Stimulated activated CD8-positive, alpha-beta memory T cell treated with anti-CD3 and anti-CD28 coated beads, Interleukin-4, amount 100 ng/mL, for 24 hours (primary cell): ENCODE measurements at places on chromosomes 7 and 10.

GRCh38 chr10:121078036-121078435, 226.9 kb downstream of the WDR11 start:
- DNase-seq, result no peak

- no peak for DNase-seq
These were observed 985.1 kb upstream of the LRRN3 start for GRCh38 chr7:110105840-110106239.

DNA sequence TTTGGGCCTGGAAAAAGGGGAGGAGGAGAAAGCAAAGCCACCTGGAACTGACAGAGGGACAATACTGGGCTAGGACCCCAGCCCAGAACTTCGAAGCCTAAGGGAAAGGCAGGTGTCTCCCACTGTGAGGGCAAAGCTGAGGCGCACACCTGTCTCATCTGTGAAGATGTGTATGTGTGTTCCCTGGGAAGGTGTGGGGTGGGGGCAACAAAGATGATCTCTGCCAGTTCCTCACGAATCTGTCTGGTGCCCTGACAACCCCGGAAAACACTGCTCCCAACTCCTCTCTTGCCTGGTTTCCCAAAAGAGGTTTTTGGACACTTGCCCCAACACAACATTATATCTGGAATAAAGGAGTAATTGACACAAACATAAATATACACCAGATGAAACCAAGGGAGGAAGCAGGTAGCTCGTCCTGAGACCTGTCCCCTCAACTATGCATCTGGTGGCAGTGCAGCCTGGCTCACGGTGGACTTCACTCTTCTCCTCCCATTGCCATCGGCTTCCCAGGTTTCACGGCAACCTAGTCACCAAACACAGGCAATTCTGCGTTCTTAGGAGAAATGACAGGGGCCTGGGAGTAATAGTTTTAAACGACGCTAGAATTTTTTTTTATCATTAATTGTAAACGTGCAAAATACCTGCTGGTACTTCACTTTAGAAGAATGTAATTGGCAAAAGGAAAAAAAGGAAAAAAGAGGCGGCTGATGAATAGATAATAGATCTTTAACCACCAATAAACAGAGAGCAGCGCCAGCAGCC, 1.7 kb upstream of the EMX2 start:
- no peak for DNase-seq

GRCh38 chr7:114663502-114663901, 248.9 kb downstream of the FOXP2 start:
- no peak for DNase-seq

DNA sequence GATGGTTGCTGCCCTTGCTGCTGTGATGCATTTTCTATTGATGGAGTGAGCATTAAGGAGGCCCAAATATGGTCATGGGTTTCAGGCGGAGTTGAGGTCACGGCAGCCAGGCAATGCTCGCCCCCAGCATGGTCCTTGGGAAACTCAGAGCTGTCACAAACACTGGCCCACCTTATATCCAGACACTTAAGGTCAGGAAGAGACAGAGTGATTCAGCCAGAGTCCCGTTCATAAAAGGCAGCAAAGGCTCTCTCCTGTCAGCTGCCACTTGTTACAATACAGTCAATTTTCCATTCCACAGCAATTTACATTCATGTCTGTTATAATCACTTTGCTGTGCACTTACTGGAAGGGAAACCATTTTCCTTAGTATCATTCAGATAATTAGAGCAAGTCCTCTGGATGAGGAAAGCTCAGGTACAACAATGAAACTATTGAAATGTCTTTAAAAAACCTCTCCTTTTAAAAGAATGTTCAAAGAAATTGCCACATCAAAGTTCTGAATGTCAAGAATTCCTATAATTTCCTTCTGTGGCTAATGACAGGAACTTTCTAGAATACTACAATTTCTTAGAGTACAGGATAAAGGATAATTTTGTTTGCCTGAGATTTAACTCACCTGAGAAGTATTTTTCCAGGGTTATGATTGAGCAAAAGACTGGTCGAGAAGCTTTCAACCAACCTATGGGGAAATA, 14.8 kb upstream of the ANKRD1 start:
- no peak for DNase-seq
